Activated CD4-positive, alpha-beta T cell treated with anti-CD3 and anti-CD28 coated beads for 4 hours (primary cell): ENCODE measurements at places on chromosomes 3 and 15.

DNA sequence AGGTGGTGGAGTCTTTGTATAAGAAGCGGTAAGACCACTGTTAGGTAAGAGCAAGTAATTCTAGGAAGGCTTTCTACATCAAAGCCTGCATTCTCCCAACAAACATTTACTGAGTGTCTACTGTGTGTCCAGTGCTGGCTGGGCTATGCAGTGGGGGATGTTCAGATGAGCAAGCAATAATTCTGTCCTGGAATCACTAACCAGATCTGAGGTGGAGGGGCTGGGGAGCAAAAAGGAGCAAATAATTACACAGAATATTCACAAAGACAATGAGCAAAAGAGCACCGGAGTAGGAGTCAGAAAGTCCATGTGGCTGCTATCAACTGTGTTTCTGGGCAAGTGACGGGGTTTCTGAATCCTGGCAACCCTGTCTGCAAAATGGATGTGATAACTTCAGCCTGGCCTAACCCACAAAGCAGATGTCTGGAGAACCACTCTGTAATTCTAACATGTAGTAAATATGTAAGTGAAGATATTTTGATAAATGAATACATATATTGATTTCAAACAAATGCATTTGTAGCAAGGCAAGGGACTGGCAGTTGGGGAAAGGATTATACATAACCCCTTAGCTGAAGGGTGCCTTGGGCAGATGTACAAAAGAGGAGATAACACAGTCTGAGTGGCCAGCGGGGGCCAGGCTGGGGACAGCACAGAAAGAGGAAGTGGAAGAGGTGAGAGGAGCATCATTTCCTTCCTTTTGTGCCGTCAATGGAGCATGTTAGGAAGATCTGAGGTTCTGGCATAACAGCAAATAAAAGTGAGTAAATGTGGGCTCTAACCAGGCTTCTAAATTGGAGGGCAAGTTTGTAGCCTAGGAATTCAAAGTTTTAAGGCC lies 28.8 kb downstream of the CYP8B1 start:
- no peak for DNase-seq

- DNase-seq: no peak
These were observed 235.0 kb downstream of the ULK4 start for GRCh38 chr3:41726891-41727290.

DNA sequence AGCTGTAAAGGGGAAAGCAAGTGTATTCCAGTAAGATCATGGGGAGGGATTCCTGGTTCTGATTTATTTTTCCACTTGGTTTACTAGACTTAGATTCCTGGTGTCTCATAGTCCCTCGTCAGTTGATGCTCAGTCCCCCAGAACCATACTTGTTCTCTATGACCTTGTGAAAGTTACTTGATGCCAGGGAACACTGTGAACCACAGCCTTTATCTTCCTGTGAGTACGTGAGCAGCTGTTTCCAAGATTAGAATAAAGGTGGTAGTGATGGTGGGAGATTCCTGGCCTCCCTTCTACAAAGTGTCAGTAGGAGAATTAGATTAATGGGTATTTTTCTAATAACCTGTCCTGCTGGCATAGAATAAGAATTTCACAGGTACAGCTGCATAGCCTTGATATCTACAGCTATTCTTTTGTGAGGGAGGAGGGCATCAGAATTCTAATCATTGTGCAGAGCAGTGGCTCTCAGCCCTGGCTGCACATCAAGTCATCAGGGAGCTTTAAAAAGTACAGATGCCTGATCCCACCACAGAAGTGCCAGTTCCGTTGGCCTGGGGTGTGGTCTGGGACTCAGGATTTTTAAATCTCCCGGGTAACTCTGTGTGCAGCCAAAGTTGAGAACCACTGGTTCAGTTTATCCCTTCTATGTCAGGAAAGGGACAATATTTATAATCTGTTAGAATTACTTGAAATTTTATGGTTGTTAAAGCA lies 20.0 kb downstream of the GPD1L start:
- no peak for DNase-seq

- DNase-seq: no peak
These were observed 20.2 kb downstream of the HDAC11 start for GRCh38 chr3:13500133-13500885.

DNA sequence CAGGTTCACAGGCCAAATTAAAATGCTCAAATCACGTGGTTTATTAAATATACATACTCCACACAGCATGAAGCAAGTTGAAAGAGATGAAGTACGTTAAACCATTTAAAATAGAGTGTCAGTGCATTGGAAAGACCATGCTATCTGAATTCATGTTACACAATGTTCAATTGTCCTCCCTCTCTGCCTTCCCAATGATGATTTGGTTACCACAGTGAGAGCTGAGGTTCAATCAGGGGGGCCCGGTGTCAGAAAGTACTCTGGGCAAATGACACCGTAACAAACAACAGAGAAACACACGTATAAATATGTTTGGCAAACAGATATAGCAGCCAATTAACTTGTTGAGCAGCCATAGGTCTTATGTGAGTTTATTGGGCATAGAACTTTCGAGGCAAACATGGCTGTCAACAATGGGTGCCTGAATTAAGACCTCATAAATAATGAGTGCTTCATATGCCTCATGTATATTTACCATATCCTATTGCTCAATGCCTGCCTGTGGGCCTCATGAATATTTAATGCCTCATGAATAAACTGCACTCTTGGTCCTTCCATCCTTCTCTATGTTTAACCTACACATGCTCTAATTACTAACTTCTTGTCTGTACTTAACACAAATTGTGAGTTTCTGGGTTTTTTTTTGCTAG lies 641.5 kb downstream of the PLOD2 start:
- no peak for DNase-seq

DNA sequence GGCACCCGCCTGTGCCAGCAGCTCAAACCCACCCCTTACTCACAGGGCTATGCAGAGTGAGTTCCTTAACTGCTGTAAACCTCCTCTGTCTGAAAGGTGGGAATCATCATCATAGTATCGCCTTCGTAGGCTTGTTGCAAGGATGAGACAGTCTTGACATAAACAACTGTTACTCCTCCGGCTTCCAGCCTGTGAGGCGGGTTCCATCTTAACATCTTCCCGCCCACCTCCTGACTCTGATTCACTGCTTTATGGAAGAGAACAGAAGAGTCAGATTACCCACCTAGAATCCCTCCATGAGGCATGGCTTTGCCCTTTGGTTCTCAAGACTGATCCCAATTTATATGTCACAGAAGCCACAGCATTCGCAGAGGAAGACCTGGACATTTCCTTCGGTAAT lies 21.9 kb downstream of the POLR2M start:
- no peak for DNase-seq

DNA sequence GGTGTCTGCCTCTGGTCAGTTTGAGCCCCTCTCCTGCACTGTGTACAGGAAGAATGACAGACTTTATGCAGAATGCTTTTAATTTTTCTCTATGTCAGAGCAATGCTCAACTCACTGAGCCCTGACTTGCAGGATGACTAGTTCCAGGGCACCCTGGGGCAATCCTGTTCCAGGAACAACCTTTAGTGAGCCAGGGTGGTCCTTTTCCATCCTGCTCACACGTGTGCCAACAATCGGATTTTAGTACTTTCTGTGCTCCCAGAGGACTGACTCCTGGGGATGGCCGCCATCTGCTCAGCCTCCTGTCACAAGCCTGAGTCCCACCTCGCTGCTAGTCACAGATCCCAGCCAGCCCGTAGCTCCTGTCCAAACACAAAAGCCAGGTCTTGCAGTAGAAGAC lies 48.2 kb upstream of the ALDH1A3 start:
- DNase-seq: no peak

GRCh38 chr3:128328546-128329458 lies 137.9 kb downstream of the DNAJB8 start:
- no peak for DNase-seq

DNA sequence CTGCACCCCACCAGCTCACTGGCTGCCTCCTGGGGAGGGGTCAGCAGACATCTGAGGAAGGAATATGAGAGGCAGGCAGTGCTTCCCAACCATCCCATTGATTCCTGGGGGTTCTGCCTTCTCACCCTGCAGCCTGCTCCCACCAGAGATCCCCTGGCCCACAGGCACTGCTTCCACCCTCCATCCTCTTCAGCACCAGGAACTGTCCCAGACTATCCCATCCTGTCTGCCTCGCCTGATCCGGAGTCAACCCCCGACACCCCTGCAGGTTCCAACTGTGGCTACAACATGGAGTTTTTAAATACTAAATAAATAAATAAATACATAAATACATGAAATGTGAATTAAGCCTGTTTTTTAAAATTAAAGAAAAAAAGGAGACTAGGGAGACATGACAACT lies 43.6 kb downstream of the CACNA2D2 start:
- DNase-seq: no peak
